ENCODE measurements at places on chromosomes 4 and X.

- DNase-seq: no peak
Measured at GRCh38 chr4:28621591-28621990, 1761.0 kb downstream of the STIM2 start.

DNA sequence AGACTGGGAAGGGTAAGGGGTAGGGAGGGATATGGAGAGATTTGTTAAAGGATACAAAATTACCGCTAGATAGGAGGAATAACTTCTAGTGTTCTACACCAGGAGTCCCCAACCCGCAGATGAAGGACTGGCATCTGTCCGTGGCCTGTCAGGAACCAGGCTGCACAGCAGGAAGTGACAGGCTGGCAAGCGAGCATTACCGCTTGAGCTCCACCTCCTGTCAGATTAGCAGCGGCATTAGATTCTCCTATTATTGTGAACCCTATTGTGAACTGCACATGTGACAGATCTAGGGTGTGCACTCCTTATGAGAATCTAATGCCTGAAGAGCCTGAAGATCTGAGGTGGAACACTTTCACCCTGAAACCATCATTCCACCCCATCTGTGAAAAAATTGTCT lies 27.9 kb upstream of the BBS7 start:
- DNase-seq: no peak

GRCh38 chr4:723751-724530 lies 18.3 kb downstream of the PCGF3 start:
- DNase-seq: no peak

GRCh38 chr4:124873361-124874171 lies 161.0 kb upstream of the ANKRD50 start:
- no peak for DNase-seq

GRCh38 chr4:144090744-144091143 lies 49.8 kb downstream of the GYPA start:
- no peak for DNase-seq

- no peak for DNase-seq
Measured at GRCh38 chr4:87881115-87881514, 48.3 kb downstream of the MEPE start.

DNA sequence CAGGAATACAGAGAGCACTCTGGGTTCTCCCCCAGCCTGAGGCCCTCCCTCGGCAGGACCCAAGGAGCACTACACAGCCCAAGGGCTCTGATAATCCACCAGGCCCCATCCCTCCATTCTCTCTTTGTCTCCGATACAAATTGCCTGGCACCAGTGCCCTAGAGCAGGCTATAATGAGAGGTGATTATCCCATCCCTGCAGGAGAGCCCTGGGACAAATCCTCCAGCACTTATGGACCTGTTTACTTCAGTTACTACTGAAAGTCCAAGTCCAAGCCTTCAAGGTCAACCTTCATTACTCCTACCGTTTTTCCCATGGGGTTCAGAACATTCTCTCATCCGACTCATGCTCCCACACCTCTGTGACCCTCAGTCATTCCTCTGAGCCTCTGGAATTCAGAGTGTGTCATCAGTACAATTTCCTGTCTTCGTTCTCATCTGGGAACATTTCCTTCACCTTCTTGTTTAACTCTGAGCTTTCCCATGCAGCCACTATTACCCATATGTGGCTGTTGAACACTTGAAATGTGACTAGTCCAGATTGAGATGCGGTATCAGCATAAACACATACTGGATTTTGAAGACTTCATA lies 299.0 kb downstream of the RAPGEF2 start:
- no peak for DNase-seq

DNA sequence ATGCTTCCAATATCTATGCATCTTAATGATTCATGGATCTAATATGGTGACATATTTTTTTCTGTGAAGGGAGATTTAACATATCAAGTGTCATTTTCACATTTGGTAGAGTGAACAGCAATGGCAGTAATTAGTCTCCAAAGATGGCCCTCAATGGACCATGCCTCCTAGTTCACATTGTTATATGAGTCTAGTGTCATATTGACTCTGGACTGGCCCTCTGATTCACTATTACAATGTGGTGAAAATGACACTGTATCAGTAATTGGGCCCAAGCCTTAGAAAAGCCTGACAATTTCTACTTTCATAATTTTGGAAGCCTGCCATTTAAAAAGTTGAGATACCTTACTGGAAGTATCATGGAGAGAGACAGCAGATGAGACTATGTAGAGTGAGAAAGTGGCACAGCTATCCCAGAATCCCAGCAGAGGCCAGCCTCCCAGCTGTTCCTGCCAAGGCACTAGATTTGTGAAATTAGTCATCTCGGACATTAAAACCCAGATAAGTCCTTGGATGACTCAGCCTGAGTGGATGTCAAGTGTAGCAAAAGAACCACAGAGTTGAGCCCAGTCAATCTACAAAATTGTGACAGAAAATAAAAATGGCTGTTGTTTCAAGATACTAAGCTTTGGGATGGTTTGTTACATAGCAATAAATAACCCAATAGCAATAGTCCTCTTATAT lies 68.4 kb downstream of the ARHGEF38 start:
- no peak for DNase-seq

- no peak for DNase-seq
Measured at GRCh38 chr4:2725380-2725779, 30.8 kb downstream of the TNIP2 start.

DNA sequence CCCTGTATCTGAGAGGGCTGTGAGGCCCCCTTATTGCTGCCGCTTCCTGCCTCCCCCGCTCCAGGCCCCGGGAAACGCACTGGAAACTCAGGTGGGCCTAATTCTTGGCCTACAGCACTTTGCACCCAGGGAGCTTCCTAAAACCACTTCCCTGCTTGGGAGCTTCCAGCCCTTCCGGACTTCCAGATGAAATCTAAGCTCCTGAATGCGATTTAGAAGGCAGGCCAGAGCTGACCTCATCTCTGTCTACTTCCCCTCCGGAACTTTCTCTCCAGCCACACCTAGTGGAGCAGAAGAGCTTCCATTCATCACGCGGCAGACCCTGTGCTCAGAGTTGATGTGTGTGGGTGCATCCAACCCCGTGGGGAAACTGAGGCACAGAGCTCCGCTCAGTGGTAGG lies 84.2 kb downstream of the SORCS2 start:
- DNase-seq: no peak

Measured in stomach (tissue), 19 donors.